ENCODE measurements at places on chromosomes 3 and 15.
A peak's percentile ranks its signal among the peaks of the same experiment; 100 is the strongest.

GRCh38 chr3:56682462-56683121 is 473 bp downstream of the TASOR start:
- DNase-seq: peak; percentile 86

- no peak for DNase-seq
Measured at GRCh38 chr3:166243511-166243910, 406.3 kb upstream of the BCHE start.

DNA sequence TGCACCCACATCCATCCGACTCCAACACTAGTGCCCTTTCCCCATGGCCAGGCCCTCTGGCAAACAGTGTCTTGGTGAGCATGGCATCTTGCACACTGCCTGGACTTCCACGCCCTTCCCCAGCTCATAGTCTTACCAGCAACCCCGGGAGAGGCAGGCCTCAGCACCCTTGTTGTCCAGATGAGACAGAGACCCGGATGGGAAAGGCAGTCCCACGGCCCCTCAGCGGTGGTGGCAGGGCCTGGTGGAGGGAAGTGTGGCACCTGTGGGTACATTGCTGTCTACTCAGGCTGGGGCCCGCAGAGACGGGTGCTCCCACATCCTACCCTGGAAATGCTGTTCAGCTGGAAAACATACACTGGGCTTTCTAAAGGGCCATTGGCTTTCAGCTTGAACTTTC is 28.4 kb downstream of the HDAC11 start:
- no peak for DNase-seq

DNA sequence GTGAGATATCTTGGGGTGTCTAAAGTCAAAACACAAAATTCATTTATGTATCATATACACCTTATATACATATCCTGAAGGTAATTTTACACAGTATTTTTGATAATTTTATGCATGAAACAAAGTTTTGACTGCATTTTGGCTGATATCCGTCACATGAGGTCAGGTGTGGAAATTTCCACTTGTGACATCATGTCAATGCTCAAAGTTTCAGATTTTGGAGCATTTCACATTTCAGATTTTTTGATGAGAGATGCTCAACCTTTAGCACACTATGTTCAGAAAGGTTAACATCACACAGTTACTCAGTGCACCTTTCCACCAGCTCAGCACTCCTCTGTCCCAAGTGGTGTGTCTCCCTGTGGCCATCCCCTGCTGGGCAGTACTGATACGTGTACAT is 37.7 kb upstream of the CPB1 start:
- DNase-seq: no peak

GRCh38 chr3:131553495-131554247 is 50.9 kb upstream of the MRPL3 start:
- DNase-seq: no peak

- no peak for DNase-seq
Measured at GRCh38 chr15:100261302-100262240, 80.2 kb downstream of the ADAMTS17 start.

DNA sequence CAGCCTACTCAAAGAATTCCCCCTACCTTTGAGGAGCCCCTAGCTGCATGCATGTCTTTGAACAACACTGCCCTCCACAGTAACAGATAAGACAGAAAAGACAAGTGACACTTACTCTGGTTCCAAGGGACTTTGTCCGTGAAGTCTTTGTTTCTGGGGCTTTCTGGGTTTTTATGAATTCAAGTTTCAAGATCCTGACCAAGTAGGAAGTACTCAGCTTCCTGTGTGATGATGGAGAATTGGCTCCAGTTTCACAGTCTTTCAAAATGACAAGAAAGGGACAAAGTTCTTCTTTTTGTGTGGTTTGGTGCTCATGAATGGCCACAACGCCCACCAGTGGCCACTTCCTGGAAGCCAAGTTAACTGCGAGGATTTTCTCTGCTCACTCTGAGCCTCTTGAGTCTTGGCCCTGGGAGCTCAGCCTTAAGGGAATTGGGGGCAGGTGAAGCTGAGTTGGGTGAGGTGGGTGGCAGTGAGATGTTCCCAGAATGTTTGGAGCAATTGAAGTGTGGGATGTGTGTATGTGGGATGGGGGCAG is at the start of gene CCR1:
TSS of gene CCR1 (minus strand) at position 147 of the 538 bp plus-strand sequence. CDS start 4,000 bp downstream, outside the sequence.
- DNase-seq: peak; percentile 68

DNA sequence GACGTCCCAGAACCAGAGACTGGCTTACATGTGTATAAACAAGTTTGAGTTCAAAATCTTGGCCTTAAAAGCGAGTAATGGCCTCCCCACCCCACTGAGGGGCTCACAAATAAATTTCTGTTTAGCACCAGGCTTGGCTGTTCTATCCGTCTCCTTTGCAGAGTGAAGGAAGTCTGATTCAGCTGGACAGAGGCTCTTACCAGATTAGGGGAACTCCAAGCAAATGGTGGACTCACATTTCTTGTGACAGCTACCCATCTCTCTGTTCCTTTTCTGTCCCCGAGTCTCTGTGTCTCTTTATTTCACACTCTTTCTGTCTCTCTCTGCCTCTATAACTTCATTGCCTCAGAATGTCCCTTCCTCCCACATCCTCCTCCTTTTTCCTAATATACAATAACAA is 62.7 kb downstream of the DGKG start:
- no peak for DNase-seq

DNA sequence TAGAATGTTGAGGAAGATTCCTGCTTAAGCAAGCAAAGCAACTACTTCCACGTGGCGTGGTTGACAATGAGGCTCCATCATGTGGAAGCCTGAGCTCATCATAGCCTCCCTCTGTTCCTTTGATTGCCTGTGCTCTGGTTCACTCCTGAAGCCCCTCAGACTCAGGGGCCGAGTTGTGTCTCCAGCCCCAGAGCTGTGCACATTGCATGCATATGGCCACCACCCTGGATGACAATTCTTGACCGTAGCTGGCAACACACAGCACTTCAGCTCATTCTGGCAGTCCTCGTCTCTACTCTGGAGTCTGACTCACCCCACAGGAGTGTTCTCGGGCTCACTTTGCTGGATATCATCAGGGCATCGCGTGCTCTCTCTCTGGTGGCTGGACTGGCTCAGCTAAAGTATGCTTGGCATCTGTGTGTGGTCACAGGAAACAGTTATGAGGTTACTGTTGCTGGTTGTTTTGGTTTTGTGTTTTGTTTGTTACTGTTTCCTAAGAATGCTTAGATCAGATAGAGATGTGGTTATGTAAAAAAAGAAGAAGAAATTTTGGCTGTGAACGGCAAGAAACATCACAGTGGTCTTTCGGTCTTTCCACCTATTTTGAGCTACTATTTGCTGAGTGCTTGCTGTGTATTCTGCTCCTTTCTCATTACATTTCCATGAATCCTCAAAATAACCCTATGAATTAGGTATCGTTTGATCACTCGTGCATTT is 41.6 kb upstream of the MRPS22 start:
- DNase-seq: no peak

DNA sequence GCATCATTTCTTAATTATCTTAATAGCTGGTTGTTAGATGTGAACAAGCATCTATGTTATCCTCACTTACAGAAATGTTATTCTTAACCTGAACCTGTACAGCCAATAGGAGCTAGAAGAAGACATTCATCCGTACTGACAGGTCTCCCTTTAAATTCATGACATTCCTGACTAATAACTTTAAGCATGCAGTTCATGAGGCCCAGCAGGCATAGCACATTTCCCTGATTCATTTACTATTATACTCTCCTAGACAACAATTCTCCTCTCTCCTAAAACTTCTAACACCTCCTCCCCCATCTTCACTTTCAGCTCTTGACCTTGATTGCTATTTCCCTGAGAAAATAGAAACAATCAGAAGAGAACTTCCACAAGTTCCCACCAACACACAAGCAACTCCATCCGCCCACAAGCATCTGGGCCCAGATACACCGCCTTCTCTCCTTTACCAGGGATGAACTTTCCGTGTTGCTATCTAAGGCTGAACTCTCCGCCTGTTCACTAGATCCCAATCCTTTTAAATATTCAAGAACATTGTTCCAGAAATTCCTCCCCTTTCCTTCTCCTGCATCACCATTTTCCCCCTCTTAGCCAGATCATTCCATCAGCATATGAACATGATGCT is 62.9 kb upstream of the SPRED1 start:
- DNase-seq: no peak

DNA sequence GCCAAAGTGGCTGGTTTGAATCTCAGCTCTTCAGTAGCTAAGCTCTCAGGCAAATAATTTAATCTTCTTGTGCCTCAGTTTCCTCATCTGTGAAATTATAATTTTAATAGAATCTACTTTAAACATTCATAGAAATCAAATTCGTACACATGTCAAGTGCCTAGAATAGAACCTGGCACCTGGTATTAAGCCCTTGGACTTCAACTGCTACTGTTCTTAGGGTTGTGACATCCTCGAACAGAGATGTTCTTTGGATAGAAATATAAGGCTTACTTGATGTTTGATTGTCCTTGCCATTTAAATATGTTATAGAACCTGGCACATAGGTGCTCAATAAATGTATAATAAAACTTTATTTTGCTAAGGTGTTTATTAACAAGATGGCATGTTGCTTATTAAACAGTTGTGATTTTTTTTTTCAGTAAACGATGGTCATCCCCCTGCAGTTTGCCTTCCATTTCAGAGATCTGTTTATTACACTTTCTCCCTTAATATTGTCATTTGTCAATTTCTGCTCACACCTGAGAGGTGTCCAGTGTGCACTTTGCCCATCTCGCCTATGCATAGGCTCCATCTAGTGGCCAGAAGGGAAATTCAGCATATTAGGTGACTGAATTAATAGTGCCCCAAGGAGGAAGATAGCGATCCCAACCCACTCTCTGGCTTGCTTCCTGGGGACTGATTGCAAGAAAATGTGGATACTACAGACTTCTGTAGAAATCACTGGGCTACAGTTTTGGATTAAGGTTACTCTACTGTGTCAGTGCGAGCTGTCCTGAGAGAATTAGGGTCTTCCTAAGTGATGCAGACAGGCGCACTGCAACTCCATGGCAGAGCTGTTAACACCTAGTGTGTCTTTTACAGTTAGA is 10.7 kb downstream of the IGF1R start:
- DNase-seq: peak; percentile 18

DNA sequence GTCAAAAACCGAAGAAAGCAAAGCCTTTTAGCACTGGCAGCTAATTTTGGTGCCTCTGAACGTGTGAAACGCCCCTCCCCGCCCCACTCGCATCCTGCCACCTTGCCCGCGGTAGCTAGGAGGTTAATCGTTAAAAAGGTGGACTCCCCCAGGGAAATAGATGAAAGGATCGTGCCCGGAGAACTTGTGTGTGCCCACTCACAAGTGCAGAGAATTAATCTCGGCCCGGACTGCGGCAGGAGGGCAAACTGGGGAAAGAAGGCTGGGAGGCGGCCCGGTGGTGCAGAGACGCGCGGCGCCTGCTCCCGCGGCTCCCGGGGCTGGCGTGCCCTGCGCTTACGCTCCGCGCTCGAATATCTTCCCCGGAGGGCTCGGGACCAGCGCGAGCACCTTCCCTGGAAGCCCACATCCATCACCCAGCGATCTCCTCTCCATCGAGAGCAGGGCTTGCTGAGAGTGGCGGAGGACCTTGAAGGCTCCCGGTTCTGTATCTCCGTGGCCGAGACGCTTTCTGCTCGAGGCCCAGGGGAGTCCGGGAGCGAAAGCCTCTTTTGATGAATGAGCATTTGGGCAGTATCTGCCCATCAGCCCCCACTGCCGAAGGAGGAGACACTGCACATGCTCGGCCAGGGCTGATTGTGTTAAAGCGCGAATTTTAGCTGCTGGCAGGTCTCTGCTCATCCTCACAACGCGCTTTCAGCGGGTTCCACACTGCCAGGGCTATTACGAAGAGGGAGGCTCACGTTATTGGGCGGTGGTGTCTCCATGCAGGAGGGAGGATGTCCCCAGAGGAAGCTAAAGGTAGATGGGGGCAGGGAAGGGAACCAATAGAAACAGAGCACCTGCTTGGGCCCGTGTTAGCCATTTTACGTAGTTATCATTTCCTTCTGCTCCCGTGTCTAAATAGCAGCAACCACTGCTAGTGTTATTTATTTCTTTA is 1.3 kb upstream of the SPTSSB start:
- DNase-seq: peak; percentile 18

- DNase-seq: no peak
Measured at GRCh38 chr15:48595981-48596380, 49.5 kb downstream of the FBN1 start.

GRCh38 chr3:99393961-99394360 is 244.4 kb upstream of the COL8A1 start:
- DNase-seq: no peak

DNA sequence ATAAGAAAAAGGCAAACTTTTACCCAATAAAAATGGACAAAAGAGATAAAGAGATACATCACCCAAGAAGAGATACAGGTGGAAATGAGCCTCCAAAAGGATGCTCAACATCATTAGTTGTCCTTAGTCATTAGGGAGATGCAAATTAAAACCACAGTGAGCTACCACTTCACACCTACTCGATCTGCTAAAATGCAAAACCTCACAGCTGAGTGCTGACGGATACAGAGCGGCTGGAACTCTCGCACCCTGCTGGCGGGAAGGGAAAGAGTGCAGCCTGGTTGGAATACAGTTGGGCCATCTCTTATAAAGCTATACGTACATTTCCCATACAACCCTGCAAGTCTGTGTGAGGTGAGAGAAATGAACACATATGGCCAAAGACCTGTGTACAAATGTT is 78.5 kb upstream of the PRR20G start:
- DNase-seq: no peak

Measured in activated CD4-positive, alpha-beta T cell treated with anti-CD3 and anti-CD28 coated beads for 48 hours (primary cell).